NCI-H2227 treated with DMSO at 0.1 percent for 48 hours (cell line): ENCODE measurements at places on chromosomes 7 and 10.

- DNase-seq = no peak
Observed at GRCh38 chr7:28136885-28137284, 43.7 kb downstream of the JAZF1 start.

DNA sequence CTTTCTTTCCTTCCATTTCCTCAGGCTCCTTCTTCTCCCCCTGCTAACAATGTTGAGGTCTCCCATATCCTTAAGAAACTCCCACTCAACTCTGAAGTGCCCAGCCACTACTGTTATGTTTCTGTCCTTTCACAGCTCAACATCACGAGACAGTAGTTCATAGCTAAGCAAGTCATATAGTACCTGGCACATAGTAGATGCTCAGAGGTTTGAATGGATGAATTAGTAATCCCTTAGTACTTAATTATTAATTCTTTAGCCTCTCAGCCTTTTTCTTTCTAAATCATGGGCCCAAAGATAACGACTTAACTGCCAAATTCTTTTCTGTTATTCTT lies 22.6 kb downstream of the CSGALNACT2 start:
- DNase-seq = no peak

DNA sequence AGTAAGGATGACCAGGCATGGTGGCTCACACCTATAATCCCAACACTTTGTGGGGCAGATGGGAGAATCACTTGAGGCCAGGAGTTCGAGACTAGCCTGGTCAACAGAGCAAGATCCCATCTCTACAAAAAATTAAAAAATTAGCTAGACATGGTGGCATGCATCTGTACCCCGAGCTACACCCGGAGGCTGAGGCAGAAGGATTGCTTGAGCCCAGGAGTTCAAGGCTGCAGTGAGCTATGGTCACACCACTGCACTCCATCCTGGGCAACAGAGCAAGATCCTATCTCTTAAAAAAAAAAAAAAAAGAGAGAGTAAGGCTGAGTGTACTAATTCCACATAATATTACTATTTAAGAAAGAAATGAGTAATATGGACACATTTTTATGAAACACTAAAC lies 3.8 kb downstream of the P4HA1 start:
- no peak for DNase-seq

DNA sequence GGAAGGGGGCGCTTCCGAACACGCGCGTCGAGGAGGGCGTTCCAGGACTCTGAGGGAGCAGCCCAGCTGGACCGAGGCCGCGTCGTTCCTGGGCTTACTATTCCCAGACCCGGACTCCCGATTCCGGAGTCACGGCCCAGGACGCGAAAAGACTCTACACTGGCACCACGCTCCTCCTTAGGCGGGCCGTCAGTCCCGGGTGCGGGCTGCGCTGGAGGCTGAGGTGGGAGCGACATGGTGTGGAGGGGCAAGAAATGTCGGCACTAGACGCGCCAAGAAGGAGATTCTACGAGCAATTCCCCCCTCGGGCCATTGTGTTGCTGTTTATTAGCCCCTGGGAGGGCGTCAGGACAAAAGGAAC lies 584 bp upstream of the RUNDC3B start:
- no peak for DNase-seq

- DNase-seq = no peak
Observed at GRCh38 chr7:124662372-124662771, 103.2 kb downstream of the GPR37 start.

DNA sequence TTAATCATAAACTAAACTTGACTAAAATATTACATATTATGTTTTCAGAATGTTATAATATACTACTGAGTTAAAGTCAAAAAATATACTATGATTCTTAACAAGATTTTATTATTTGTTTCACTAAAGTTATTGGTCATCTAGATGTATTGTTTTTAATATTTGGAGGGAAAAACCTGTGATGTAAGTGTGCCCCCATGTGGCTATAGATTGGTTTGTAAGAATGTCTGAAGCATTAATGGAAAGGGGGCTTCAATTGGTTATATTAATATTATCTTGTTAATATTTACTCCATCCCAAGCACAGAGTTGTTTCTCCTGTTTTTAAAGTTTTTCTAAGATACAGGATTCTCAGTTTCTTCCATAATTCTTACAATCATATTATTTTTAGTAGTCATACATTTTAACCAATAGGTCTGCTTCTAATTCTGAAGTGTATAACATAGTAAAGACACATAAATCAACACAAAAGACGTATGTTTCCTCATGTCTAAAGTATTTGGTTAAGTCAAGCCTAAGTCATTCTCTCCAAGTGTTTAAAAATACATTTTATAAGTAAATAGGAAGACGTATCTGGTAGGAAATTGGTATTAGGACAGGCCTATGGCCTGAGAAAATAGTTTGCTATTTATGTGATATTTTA lies 58.0 kb downstream of the GNAT3 start:
- DNase-seq = peak; percentile 54

DNA sequence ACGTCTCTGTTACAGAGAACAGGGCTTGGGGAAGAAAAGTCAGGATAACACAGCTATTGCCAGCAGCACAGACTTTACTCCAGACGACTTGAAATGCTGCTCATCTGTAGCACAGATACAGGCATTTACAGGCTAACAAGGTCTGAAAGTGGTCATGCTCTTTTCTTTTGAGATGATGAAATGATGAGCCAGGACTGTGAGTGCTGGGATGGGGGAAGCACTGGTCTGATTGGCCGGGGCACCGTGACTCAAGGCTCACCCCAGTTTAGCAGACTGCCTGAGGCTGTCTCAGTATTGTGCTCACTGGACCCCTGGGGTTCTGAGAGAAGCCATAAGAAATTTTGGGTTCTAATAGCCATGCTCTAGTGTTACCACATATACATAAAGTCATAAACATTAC lies 12.4 kb downstream of the SMKR1 start:
- DNase-seq = no peak

DNA sequence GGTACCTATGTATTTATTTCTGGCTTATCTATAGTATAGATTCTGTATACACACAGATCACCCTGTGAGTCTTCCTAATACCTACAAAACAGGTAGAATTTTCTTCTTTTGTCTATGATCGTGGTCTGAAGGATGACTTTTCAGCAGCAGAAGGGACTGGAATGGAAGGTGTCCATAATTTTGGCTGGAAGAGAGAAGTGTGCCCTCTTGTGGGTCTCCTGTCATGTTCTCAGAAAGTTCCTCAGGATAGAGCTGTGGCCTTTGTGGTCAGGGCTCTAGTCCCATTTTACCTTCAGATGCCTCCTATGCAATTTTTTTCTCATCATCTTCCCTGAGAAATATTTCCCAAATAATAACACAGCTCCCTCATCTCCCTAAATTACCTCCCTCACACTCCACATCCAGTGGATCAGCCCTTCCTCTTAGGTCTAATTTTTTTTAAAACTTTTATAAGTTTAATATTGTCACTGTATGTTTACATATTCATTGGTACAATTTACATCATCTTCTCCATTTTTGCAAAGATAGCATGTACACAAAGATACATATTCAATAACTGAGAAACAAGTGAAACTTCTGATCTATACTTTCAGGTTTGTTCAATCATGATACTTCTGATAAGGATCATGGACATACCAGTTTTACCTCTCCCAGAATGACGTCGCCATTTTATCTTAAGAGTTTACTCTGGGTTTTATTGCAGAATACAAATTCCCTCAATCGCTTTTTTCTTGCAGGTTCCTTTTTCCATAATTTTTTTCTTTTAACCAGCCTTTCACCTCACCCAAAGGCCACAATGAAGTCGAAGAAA lies 112.7 kb downstream of the REEP3 start:
- peak; percentile 35 for DNase-seq

DNA sequence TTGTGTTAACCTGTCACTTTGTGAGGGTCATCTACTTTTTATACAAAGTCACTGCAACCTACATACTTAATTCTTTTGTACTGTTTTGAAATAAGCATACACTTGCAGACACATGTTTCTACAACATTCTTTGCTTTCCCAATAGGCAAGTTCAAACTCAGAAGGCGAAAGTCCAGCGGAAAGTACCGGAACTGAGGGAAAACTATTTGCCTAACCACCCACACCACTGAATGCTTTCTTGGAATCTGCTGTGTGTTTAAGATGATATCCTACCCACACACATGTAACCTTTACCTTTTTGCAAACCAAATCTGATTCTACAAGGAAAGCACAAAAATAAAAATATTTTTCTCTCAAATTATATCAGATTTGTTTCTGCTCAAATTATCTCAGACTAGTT lies 139.4 kb upstream of the AGR3 start:
- no peak for DNase-seq

GRCh38 chr7:4951903-4952636 lies 6.9 kb downstream of the MMD2 start:
- no peak for DNase-seq

GRCh38 chr7:69781412-69781846 lies 183.2 kb downstream of the AUTS2 start:
- peak; percentile 63 for DNase-seq

- no peak for DNase-seq
Observed at GRCh38 chr10:17144032-17144431, 14.4 kb upstream of the CUBN start.

- DNase-seq = no peak
Observed at GRCh38 chr7:95927756-95928155, 155.4 kb downstream of the DYNC1I1 start.

DNA sequence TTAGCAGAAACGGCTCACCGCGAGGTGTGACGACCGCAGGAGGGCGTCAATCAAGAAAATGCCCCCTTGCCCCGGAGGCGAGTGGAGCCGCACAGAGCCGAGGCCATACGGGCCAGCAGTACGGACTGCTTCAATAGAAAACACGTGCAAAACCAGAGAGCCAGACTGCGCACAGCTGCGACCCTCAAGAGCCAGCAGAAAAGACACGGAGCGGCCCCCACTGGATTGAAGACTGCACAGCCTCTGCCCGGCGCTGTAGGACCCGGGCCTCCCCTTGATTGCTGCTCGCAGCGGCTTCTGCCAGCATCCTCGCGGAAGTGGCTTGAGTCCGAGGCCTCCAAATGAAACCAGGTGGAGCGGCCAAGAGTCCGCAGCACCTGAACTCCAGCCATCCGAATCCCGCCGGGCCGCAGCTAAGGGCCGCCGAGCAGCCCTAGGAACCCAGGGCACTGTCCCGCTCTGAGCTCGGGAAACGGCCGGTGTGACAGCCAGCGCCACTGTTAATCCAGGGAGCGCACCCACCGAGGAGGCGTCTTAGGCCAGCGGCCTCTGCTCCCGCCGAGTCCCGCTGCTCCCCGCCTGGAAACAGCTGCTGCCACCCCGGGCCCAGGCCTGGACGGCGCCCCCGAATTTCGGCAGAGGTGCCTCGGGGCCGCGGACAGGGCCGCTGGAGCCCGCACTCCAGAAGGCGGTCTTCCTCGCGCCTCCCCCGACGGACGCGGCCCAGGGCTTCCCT lies 660 bp upstream of the HHEX start:
- peak; percentile 40 for DNase-seq
